Cortex of kidney (tissue), 1 donor: ENCODE measurements at places on chromosomes 7 and 10.

GRCh38 chr7:29573567-29573966, 9.9 kb downstream of the PRR15 start:
- no peak for DNase-seq

- DNase-seq = no peak
Measured at GRCh38 chr7:105157278-105157677, 143.3 kb downstream of the KMT2E start.

DNA sequence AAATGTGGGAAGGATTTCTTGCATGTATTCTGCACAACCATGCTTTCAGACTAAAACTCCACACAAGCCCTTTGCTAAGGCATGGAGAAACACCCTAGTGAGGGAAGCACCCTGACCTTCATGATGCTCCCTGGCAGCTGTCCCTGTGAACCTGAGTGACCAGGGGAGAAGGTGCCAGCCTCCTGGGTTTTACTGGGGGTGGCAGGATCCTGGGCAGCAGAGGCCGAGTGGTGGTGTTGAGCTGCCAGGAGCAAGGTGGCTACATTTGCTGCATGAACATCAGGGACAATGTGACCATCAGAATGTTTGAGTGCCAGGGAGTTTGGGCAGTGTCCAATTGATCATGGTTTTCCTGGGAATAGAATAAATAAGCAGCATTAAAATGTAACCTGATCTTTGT, 437.9 kb downstream of the TCERG1L start:
- DNase-seq = no peak

GRCh38 chr7:108603656-108604306, 34.1 kb downstream of the DNAJB9 start:
- DNase-seq = no peak

- DNase-seq = no peak
Measured at GRCh38 chr7:15334536-15335263, 227.1 kb downstream of the AGMO start.

DNA sequence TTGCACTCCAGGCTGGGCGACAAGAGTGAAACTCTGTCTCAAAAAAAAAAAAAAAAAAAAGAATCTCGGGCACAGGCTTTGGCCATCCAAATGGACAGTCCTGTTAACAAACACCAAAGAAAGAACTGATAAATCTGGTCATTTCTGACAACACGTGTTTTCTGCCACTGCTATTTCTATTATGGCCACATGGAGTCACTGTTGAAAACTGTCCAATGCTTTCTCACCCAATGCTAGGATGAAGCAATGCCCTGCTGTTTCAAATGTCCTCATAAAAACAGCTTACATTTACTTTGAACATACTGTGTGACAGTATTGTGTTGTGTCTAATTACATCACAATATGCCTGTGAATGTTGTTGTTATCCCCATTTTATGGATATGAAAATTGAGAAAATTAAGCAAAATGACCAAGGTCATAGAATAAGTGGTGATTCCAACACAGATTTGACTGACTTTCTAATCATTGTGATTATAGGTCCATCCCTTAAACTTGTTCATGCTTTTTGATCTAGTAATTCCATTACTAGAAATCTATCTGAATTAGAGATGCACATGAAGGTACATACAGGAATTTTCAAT, 19.9 kb upstream of the MAP3K8 start:
- DNase-seq = no peak

GRCh38 chr10:23976275-23976674, 232.7 kb upstream of the KIAA1217 start:
- DNase-seq = no peak

DNA sequence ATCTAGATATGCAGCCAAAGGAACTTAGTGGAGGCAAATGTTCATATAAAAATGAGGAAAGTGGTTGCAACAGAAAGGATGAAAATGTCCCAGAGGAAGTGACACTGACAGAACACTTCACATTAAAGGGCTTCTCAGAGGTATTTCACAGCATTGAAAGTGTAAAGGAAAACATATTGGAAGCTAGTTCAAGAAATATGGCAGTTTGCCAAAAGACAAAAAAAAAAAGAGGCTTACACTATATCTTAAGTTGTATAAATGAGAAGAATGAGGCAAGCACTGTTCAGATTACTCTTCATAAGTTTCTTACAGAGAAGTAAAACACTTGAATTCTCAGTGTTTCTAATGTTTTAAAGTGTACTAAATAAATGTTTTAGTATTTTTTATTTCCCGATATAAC, 20.1 kb downstream of the RUNDC3B start:
- no peak for DNase-seq

DNA sequence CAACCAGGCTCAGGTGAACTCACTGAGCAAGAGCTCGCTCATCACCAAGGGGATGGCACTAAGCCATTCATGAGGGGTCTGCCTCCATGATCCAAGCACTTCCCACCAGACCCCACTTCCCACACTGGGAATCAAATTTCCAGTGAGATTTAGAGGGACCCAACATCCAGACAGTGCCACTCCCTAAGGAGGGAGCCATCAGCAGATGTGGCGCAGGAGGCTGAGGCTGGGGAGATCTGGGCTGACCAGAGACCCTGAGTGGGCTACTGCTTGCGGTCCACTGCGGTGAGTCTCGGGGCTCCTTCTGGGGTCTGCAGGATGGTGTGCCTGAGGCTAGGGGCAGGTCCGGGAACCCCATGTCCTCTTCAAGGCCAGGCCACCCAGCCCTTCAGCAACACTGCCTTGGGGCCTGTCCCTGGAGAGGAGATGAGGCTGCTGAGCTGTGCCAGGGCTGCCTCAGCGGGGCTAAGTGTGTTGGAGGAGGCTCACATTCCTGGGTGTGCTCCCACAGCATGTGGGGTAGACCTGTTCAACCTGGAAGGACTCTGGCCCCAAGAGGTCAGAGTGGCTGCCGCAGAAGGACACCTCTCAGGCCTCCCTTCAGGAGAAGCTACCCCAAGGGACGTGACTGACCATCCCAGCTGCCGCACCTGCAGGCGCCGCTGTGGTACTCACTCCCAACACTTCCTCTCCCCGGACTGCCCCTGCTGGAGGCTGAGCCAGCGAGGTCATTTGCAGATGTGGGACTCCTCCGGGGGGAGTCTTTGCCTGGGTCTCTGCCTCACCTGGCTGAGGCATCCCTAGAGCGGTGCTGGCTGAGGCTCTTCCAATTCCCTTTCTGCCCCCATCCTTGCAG, 22.3 kb upstream of the PCBD1 start:
- no peak for DNase-seq

DNA sequence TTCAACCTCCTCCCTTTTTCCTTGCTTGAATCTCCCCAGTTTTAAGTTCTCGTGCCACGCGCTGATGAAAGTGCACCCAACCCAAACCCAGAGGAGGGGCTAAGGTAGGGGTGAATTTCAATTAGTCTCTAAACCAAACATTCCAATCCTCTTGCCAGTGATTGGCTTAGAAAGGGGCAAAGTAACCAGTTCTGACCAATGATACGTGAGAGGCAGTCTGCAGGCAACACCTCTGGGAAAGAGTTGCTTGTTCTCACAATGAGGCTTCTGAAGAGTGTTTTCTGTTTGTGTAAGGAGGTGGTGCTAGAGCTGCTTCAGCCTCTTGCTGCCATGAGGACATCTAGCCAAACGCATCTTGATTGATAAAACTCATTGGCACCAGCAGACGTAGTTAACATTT, 21.8 kb downstream of the SLC35G1 start:
- DNase-seq = no peak

DNA sequence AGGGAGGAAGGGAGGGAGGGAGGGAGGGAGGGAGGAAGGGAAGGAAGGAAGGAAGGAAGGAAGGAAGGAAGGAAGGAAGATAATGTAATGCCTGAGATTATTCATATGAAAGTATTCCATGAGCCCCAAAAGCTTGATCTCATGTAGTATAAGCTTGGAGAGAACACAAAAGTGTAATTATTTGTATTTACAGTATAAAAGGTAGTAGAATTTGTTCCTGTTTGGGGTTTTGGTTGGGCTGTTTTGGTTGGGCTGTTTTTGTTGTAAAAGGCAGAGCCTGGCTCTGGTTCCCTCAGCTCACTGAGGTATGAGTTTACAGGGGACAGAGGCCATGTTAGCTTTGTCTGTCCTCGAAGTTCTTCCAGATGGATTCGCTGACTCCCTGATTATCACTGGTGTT, 45.3 kb upstream of the EBLN1 start:
- DNase-seq = no peak

GRCh38 chr10:31358688-31359330, 39.8 kb downstream of the ZEB1 start:
- no peak for DNase-seq

DNA sequence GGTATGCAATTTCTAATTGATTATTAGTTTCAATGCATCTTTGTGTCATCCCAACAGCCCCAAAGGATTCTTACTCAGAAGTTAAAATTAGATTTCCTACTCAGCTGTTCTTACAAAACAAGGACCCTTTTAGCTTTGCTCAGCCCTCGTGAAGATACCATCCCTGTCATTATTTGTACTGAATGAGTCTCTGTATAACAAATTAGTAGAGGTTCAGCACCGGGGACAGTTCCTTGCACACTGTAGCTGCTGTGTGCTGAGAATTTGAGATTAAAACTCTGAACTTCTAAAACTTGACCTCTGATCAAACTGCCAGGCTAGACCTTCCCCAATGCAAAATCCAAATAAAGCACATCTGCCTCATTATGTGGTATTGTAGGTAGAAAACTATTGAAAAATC, 299.1 kb downstream of the LHFPL3 start:
- DNase-seq = no peak

GRCh38 chr7:88117325-88117724, 102.5 kb downstream of the SRI start:
- DNase-seq = no peak

GRCh38 chr7:66138994-66139752, 24.5 kb downstream of the CRCP start:
- no peak for DNase-seq

DNA sequence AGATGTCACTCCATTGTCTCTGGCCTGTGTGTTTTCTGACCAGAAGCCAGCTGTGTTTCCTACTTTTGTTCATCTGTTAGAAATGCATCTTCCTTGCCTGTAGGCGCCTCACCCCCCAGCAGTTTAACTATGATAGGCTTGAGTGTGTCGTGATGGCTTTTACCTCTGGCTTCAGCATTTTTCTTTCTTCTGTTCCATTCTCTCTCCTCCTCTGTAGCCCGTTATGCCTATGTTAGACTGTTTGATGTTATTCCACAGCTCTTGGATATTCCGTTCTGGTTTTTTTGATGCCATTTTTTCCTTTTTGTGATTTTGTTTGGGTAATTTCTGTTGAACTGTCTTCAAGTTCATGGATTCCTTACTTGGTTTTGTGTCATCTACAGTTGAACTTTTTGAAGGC, 17.9 kb downstream of the MMP21 start:
- no peak for DNase-seq

GRCh38 chr7:3641582-3641981, 340.5 kb downstream of the SDK1 start:
- DNase-seq = no peak

GRCh38 chr10:23877791-23878320, 331.1 kb upstream of the KIAA1217 start:
- no peak for DNase-seq

GRCh38 chr7:129213828-129214227, 11.0 kb upstream of the AHCYL2 start:
- no peak for DNase-seq

DNA sequence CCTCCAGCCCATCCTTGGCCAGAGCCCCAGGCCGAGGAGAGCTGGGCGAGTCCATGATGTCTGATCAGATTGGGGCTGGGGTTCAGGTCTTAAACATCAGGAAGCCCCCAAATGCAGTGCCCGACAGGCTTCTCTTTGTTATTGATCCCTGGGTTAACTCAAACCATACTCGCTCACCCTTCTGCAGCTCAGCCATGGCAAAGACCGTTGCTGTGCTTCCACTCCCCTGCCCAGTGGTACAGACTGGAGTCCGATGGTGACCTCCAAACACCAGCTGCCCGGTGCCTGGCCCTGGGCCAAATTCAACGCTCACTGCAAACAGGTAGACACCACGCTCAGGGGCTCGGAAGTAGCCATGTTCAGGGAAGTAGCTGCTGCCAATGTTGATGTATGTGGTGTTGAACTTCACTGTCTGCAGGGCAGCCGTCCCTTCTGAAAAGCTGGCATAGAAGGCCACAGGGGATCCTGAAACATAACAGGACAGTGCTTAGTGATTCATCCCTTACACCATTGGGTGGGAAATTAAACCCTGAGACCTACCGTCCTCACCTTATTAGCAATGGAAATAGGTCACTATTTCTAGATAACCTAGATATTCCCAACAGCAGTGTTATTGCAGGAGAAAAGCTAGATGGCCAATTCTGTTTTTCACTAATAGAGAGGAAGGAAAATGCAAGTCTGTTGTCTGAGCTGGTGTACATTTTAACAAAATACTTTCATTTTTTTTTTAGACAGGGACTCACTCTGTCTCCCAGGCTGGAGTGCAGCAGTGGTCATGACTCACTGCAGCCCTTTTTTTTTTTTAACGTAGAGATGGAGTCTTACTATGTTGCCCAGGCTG, 20.5 kb downstream of the MMRN2 start:
- no peak for DNase-seq
